ENCODE measurements at places on chromosomes 2 and 18. TPM values are rescaled to one million over a fixed set of nuclear protein-coding genes. Genes with fewer than 3 reads are reported as not detected.

COL4A3 gene
- total RNA-seq = 0.13 TPM

TUBA3E gene
- total RNA-seq = not detected

AQP4 gene
- total RNA-seq = not detected

FECH gene
- total RNA-seq = 18.1 TPM

SH2D6 gene
- total RNA-seq = 0.43 TPM

RAX gene
- total RNA-seq = not detected

- H3K27me3 ChIP-seq = no peaks in the 10 kb centered on the region
- DNase-seq = no peak
- no peak overlapping the region for H3K27ac ChIP-seq
- H3K4me3 ChIP-seq = no peak overlapping the region
- no peaks in the 10 kb centered on the region for H3K4me1 ChIP-seq
These were observed 35.9 kb downstream of the ADI1 start for GRCh38 chr2:3483227-3483985.

DNA sequence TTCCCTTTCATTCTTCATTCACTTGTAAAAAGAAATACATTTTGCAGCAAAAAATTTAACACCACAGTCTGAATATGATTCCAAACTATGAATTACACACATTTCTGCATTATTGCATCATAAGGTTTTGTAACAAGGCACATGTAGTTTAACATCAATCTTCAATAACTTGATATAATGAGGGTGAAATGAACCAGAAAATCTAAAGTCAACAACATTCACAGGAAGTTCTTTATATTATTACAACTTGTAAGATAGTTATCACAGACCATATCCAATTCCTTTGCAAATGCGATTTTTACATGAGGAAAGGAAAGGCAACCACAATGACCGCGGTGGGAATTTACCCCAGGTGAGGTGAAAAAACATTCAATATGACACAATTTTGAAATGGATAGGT lies 213.3 kb downstream of the NAPG start:
- H3K27ac ChIP-seq = no peak overlapping the region
- H3K36me3 ChIP-seq = no peaks in the 10 kb centered on the region
- no peaks in the 10 kb centered on the region for H3K27me3 ChIP-seq
- no peak for DNase-seq
- H3K4me1 ChIP-seq = no peaks in the 10 kb centered on the region

GRCh38 chr18:45755934-45756333 lies 32.0 kb downstream of the SLC14A1 start:
- H3K4me1 ChIP-seq = no peaks in the 10 kb centered on the region
- H3K27me3 ChIP-seq = peaks cover 15% of the 10 kb centered on the region
- H3K36me3 ChIP-seq = no peaks in the 10 kb centered on the region
- H3K27ac ChIP-seq = no peak overlapping the region
- DNase-seq = no peak

GRCh38 chr18:2547477-2548087 lies 23.7 kb downstream of the METTL4 start:
- H3K27ac ChIP-seq = no peak overlapping the region
- no peak for DNase-seq
- H3K4me3 ChIP-seq = no peak overlapping the region
- peaks cover 41% of the 10 kb centered on the region for H3K36me3 ChIP-seq
- H3K4me1 ChIP-seq = no peaks in the 10 kb centered on the region
- H3K27me3 ChIP-seq = no peaks in the 10 kb centered on the region

DNA sequence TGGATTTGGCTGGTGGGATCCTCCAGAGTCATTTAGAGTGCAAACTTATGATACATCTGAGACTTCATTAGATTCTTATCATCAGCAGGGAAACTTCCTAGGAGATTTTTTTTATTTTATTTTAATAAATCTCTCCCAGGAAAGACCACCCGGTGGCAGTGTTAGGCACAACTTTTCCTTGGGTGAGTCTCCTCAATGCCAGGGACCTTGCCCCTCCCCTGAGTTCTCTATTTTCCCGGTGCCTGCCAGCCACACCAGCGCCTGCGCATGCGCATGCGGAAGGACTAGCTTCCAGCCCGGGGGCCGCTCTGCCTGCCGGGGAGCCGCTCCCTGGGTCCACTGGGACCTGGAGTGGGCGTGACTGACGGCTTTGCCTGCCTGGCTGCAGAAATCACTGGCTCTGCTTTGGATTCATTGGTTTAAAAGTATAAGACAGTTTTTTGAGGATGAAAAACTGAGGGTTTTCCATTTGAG lies 86.6 kb downstream of the TMEM182 start:
- peaks cover 6% of the 10 kb centered on the region for H3K27me3 ChIP-seq
- H3K27ac ChIP-seq = no peak overlapping the region
- H3K4me1 ChIP-seq = no peaks in the 10 kb centered on the region
- H3K4me3 ChIP-seq = no peak overlapping the region
- no peak for DNase-seq
- H3K36me3 ChIP-seq = no peaks in the 10 kb centered on the region

GRCh38 chr2:214019973-214020345 lies 390.9 kb upstream of the VWC2L start:
- no peaks in the 10 kb centered on the region for H3K4me1 ChIP-seq
- H3K4me3 ChIP-seq = no peak overlapping the region
- H3K36me3 ChIP-seq = no peaks in the 10 kb centered on the region
- no peak overlapping the region for H3K27ac ChIP-seq
- DNase-seq = no peak

- H3K4me1 ChIP-seq = peaks cover 10% of the 10 kb centered on the region
- DNase-seq = no peak
- no peaks in the 10 kb centered on the region for H3K27me3 ChIP-seq
These were observed 4.1 kb upstream of the ZNF397 start for GRCh38 chr18:35236571-35237363.

DNA sequence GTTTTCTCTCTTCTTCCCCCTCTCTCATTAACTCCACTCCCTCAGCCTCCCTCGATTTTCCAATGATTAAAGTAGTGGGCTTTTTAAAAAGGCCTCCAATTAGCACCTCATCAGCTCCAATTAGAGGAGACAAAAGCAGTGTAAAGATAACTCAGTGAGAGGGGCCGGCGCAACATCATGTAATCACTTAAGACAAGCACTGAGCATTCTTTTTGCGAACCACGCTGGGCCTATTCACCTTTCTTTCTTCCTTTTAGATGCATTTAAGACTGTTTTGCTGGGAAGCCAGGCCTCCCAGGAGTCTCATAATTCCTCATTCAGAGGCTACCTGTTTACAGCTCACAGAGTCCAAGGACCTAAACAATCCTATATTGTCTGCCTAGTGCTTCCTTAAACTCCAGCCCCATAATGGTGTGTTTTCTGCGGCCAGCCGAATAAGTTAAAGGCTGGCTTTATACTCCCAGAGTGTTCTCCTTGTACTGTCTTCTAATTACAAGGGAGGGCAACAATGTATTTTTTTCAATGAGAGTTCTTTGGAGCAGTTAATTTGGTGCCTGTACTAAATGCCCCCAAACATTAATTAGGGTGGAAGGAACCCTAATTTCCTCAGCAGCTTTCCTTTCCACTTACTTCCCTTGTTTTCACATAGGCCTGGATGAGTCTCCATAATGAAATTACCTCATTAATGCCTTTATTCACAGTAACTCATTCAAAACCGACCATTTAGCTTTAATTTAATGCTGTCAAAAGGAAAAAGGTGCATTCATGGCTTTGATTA lies 28.0 kb upstream of the LMAN1 start:
- DNase-seq = no peak
- no peaks in the 10 kb centered on the region for H3K4me1 ChIP-seq
- peaks cover 13% of the 10 kb centered on the region for H3K27me3 ChIP-seq
- no peak overlapping the region for H3K4me3 ChIP-seq

All from activated CD4-positive, alpha-beta memory T cell treated with anti-CD3 and anti-CD28 coated beads, Interleukin-2, amount 10 ng/mL, durations not matched to agents 7 days and 5 days (primary cell).